ENCODE measurements at places on chromosomes 16 and 17.

DNA sequence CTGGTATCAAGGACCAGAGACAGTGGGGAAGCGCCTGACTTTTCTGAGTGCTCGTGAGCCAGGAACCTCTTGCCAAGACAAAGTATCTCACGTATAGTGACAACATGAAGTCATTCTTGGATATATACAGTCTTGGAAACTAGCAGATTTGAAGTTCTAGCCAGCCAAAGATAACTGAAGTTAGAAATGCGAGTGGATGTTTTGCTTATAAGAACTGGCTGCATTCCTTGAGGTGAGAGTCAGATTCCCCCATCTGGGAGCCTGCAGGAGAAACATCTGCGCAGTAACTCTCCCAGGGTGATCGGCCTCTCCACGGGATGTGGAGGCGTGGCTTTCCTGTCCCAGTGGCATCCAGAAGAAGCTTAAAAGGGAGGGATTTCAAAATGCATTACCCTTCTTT, 89.8 kb downstream of the SHISA6 start:
- DNase-seq = no peak

DNA sequence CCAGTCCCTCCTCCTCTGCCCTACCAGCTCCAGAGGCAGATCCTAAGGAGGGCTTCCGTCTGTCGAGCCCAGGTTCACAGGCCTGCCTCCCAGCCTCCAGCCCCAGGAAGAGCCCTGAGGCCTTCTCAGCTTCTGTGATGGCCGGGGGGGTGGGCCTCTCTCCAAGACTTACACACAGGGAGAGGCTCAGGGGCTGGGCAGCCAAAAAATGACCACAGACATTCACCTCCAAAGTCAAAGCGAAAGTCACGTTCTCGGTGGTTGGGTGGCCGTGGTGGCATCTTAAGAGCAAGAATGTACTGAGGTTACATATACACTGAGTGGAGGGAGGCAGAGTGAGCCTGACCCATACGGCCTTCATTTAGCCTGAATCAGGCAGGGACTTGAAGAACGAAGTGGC, 119.1 kb downstream of the CCDC182 start:
- no peak for DNase-seq

DNA sequence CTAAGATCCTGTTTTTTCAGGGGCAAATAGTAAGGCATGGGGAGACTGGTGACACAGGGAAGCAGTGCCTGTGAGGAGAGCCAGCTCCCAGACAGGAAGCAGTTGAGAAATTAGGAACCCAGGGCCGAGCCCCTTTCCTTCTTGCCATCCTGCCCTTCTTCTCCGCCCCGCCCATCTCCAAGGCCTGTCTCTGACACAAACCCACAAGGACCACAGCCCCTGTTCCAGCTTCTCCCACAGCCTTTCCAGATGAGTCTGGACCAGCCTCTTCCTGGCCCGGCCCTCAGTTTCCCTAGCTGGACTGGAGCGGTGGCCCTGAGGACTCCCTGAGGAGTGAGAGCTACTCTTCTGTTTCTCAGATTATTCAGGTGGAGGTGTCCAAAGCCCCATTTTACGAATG, 9.9 kb downstream of the CCDC102A start:
- DNase-seq = no peak

DNA sequence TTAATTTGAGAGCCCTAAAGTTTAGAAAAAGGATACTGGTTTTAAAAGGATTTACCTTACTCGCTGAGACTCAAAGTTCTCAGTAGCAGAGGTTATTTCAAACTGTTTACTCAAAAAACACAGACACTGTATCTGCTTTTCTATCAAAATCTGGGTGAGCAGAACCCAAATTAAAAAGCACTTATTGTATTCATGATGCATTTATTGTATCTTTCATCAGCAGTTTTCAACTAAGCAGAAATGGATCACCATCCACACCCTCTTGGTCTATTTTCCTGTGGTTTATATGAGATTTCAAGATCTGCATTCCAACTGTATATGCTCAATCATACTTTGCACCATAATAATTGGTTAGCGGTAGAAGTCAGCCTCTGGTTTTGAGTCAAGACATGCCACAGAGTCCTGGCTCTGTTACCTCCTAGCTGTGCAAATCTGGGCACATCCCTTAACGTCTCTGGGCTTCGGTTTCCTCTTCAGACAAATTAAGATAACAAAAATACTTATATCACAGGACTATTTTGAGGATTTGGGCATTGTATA, 109.5 kb downstream of the ASIC2 start:
- DNase-seq = no peak

GRCh38 chr16:63187638-63188037, 1151.4 kb upstream of the CDH8 start:
- DNase-seq = no peak

DNA sequence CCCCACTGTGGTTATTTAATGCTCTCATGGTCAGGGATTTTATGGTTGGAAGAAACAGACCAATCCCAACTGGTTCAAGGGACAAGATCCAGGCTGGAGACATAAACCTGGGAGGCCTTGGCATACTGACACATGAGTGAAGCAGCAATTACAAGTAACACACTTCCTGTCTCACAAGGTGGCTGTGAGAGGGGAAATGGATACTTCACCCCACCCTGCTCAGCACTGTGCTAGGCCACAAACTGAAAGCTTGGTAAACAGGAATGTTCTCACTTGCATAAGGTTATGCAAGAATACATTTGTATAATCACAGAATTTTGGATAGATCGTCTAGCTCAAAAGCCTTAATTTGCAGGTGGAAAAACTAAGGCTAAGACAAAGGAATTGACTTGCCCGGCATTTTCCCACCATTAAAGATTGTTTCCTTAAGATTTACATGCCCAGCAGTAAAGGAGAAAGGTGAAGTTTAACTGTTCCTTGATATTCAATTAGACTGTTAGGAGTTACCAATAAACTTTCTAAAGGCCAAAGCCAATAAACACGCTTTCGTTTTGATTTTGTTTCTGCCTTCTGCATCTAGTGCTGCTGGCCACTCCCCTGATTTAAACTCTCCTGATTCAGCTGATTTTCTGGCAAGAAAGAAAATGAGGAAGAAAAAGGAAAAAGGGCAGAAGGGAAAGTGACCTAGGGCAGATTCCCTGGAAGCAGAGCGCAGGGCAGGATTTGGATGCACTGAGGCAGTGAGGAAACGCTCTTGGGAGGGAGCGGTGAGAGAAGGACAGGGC, 215.6 kb upstream of the CDH5 start:
- DNase-seq = no peak

GRCh38 chr16:5069854-5070253, 1.8 kb upstream of the ALG1 start:
- no peak for DNase-seq

DNA sequence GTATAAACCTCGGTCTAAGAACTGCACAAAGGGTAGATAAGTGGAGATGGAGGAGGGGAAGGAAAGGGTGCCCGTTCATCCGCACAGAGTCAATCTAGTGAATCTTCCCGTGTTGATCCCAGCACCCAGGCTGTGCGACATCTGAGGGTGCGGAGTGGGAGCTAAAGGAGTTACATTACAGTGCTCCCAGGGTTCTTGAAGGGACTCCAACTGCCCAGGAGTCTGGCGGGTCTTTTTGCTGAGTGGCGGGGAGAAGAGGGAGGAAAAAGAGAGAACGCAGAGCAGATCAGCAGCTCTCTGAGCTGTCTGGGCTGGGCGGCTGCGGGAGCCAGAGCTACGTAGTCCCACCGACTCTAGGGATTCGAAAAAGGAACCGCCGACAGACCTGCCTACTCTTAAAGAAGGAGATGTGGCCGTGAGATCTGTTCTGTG, 1.6 kb upstream of the CA10 start:
- no peak for DNase-seq

DNA sequence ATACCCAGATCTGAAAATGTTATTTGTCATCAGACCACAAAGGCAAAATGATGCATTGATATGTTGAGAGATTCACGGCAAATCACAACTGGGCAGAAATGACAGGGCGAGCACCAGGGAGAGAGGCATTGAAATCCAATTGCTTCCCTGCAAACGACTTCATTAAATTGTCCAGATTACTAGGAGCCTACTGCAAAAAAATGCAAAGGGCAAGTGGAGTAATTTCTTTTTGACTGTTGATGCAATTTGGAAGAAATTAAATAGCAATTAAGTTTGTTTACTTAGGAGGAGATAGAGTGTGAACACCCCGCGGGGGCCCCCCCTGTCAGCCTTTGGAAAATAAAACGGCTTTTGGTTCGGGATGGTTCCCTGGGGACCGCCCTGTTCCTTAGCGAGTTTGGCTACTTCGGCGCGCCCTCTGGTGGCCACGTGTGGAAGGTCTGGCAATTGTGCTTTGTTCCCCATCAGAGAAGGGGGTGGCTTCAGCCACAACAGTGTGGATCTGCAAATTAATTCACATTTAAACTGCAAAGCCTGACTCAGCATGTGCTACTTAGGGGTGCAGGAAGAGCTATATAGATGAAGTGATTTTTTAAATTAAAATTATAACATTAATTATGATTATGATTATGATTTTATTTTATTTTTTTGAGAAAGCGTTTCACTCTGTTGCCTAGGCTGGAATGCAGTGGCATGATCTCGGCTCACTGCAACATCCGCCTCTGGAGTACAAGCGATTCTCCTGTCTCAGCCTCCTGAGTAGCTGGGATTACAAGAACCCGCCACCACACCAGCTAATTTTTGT, 14.5 kb upstream of the TMC7 start:
- peak; percentile 86 for DNase-seq

DNA sequence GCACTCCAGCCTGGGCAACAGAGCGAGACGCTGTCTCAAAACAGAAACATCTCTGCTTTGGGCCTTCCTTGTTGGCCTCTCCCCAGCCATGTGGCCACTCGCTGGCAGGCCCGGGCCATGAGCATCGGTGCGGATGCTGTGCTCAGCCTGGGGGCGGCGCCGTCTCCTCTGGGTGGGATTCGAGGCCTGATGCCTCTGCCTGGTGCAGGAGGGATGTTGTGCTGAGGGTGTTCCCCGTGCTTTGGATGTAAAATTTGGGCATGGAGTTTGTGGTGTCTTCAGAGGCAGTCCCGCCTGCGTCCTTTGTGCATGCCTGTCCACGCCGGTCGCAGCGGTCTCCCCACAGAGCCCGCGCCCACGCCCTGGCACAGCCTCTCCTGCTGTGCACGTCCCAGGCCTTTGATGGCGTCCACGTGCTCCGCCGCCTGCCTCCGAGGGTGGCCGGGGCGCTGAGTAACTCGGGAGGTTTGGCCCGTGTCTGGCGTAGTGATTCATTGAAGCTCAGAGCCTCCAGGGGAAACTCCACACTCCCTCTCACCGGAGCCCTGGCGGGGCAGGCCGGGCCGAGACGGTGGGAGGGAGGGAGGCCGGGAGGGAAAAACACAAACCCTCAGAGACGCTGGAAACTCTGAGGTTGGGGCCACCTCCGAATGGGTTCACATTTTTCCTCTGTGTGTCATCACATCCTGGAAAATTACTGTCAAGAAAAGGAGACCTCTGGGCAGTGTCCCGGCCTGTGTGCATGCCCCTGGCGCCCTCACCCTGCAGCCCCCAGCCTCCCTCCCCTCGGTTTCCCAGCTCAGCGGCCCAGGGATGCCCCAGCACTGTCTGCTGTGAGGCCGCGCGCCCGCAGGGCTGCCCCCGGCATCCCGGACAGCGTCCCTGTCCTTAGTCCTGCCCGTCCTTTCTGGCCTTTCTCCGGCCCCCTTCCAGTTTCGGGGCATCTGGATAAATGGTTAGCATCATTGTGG, 19.0 kb downstream of the CENPX start:
- DNase-seq = no peak

DNA sequence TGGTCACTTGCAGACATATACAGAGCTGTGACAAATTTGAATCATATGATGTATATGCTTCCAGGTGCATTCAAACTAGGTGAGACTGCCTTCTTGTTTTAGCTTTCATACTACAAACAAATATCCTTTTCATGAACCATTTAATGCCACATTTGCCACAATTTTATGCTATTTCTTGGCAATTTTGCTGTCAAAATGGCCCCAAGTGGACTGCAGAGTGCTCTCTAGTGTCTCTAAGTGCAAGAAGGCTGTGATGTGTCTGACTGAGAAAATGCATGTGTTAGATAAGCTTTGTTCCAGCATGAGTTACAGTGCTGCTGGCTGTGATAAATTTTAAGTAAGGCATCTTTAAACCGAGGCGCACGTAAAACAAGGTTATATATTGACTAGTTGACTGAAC, 38.3 kb downstream of the CDH13 start:
- DNase-seq = no peak

GRCh38 chr17:7094652-7095019, 14.6 kb upstream of the CLEC10A start:
- no peak for DNase-seq

DNA sequence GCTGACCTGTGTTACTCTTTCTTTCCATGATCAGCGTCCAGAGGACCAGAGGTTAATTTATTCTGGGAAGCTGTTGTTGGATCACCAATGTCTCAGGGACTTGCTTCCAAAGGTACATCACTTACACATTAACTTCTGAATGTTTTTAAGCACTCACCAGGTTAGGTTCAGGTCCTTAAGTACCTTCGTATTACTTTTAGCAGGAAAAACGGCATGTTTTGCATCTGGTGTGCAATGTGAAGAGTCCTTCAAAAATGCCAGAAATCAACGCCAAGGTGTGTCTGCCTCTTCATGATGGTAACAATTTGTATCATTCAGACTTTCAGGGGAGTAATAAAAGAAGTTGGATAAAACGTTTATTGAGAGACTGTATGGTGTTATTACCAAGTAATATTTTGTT, 3.3 kb downstream of the HERPUD1 start:
- DNase-seq = no peak

Measured in activated CD4-positive, CD25-positive, alpha-beta regulatory T cell treated with anti-CD3 and anti-CD28 coated beads, Interleukin-2, amount 50 U/mL, for 72 hours (primary cell).